ENCODE measurements at places on chromosomes 6 and 20. TPM values are rescaled to one million over a fixed set of nuclear protein-coding genes. Genes with fewer than 3 reads are reported as not detected.

GRCh38 chr6:26347699-26348098, 17.3 kb upstream of the BTN3A2 start:
- DNase-seq = no peak

DNA sequence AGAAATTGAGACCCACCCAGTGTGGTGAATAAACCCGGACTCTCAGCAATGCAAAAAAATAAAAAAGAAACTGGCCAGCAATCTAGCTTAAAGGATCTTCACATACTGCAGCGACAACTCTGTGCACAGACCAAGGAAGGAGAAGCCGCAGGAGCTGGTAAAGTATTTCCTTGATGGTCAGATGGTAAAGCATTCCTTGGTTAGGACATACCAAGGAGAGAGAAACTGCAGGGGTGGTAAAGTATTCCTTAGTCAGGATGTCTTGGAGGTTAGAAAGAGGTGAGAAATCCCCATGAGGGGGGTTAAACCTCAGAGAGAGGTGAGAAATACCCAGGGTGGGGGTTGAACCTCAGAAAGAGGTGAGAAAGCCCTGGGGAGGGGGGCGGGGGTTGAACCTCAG, 86.8 kb downstream of the PLG start:
- DNase-seq = no peak

DNA sequence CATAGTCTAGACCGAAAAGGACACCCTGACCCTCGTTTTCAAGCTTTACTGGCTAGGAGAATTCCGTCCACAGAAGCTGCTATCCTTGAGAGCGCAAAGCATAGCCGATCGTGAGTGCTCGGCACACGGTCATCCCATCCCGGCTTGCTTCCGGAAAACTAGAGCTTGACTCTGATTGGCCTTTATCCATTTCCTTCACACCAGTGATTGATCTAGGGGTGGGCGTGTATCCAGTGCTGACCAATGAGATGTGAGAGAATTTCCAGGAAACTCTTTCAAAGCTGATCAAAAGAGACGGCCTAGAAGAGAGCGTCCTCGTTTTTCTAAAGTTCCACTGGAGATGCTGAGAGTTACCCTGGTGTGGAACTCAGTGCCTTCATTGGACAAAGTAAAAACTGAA, 41.0 kb upstream of the NFATC2 start:
- no peak for DNase-seq

CNKSR3 gene
- 33.6 TPM for total RNA-seq

PLAGL2 gene
- 16.5 TPM for total RNA-seq

RAET1G gene
- not detected for total RNA-seq

DNA sequence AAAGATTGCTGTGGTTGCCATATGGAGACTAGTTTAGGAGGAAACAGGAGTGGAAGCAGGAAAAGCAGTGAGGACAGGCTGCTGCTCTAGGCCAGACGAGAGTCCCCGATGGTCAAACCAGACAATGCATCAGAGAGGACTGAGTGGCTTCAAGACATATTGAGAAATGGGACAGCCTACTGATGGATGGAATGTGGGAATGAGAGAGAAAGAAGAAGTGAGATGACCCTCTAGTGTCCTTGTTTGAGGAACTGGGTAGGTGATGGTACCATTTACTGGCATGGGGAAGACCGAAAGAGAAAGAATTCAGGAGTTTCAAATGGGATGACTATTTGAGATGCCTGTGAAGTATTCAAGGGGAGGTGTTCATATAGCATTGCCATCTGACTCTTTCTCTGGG, 111.8 kb upstream of the LAMP5 start:
- DNase-seq = no peak

OR2J3 gene
- not detected for total RNA-seq

DNA sequence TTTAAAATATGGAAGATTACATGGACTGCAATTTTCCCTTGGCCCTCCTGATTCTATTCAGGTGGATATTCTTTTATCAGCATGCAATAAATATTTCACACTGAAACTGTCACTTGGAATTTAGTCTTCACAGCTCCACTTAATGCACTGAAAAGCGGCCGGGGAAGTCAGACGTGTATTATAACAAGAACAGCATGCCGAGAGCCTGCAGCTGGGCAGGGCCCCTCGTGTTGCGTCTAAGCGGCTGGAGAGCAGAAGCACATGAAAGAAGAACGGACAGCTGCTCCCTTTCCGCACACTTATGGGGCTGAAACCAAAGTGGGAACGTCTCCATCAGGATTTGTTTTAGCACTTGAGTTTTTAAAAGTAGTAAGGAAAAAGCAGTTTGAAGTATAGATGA, 57.2 kb downstream of the LYRM4 start:
- no peak for DNase-seq

- DNase-seq = peak; percentile 79
These were observed 9.4 kb upstream of the ARMC12 start for GRCh38 chr6:35727231-35727934.

GUCA1A gene
- not detected for total RNA-seq

DNA sequence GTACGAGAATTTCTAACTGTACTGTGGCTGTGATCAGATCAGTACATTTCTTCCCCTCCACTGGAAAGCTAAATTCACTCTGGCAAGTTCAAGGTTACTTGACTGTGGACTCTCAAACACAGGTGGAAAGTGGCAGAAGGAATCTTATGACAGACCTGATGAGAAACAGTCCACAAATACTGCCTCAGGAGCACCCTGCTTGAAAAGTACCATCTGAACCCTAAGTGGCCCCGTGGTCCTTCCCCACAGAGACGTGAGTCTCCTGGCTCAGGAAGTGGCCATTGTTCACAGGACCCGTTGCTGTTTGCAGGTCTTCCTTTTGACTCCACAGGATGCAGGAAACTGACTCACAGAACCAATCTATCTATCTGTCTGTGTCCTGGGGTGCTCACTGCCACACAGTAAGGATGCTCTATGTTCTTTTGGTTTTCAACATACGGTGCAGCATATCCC, 47.5 kb upstream of the NHSL1 start:
- DNase-seq = no peak

BIRC7 gene
- 0.22 TPM for total RNA-seq

GRCh38 chr6:28810659-28811053, 113.1 kb downstream of the TRIM27 start:
- no peak for DNase-seq

PPARD gene
- total RNA-seq = 44.4 TPM

- no peak for DNase-seq
These were observed 469 bp upstream of the XRN2 start for GRCh38 chr20:21302664-21303060.

- peak; percentile 88 for DNase-seq
These were observed 14.3 kb upstream of the SPAG4 start for GRCh38 chr20:35600993-35601973.

DNA sequence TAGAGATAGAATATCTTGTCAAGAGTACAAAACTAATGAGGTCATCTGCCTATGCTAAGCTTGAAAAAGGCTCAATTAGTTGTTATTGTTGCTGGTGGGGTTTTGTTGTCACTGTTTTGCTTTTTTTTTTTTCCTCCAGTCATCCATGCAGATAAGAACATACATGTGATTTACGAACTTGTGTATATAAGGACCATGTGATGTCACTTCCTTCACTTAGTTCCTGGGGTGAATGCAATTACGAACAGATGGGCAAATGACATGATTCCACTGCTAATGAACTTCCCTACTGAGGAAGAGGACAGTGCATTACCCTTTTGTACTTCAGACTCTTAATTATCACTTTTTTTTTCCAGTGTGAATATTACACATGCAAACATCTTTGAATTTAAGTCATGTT, 1175.3 kb upstream of the GJE1 start:
- no peak for DNase-seq

POPDC3 gene
- not detected for total RNA-seq

GRCh38 chr6:32168807-32169591, 4.6 kb downstream of the EGFL8 start:
- DNase-seq = no peak

- DNase-seq = no peak
These were observed 29.0 kb upstream of the TMEM244 start for GRCh38 chr6:129890164-129890563.

DNA sequence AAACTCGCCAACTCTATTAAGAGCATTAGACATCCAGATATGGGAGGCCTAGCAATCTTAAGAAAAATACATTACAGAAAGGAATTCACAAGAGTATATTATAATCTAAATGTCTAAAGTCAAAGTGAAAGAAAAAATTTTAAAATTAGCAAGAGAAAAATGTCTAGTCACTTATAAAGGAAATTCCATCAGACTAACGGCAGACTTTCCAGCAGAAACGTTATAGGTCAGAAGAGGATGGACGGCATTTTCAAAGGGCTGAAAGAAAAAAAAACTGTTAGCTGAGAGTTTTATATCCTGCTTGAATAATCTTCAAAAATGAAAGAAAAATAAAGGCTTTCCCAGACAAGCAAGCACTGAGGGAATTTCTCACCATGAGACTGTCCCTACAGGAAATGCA, 269.0 kb downstream of the HDGFL1 start:
- no peak for DNase-seq

GRCh38 chr6:168299541-168300511, 19.8 kb downstream of the DACT2 start:
- no peak for DNase-seq

GRCh38 chr20:38121741-38122140, 43.3 kb downstream of the TGM2 start:
- DNase-seq = no peak

GOPC gene
- total RNA-seq = 26.3 TPM

NFATC2 gene
- total RNA-seq = 7.2 TPM

DNA sequence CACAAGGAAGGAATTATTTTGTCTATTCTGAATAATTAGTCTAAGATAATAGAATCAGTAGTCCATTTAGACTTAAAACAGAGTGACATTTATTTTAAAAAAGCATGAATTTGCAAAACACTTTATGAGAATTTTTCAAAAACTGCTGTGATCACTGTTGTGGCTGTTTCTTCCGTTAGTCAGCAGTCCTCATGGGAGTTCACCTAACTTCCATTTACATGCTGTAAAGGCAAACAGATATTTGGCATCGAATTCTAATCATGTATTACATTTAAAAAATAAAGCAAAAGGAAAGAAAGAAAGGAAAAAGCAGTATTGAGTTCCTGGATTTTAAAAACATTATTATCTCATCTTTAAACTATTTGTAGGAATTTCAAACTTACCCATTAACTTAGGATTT, 111.8 kb downstream of the MTHFD1L start:
- no peak for DNase-seq

PPIL6 gene
- 2.9 TPM for total RNA-seq

DNA sequence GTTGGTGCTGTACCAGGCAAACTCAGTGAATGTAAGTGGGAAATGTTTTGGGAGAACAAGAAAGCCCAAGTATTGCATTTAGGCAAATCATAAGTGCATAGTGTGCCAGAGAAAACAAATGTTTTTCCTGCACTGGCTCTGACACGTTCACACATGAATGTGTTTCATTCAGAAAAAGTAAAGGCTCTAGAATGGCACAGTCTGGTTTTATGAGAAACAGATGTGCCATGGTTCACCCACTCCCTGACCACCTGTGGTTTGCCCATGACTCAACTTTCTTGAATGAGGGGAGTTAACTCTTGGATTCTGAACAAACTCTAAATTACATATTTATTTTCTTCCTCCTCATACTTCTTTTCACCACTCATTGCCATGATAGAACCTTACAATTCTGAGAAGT, 126.9 kb downstream of the KCNQ5 start:
- no peak for DNase-seq

ETV7 gene
- 5.7 TPM for total RNA-seq

GRCh38 chr20:18662279-18663040, 74.6 kb downstream of the DTD1 start:
- DNase-seq = no peak

SCUBE3 gene
- total RNA-seq = 11.6 TPM

DNA sequence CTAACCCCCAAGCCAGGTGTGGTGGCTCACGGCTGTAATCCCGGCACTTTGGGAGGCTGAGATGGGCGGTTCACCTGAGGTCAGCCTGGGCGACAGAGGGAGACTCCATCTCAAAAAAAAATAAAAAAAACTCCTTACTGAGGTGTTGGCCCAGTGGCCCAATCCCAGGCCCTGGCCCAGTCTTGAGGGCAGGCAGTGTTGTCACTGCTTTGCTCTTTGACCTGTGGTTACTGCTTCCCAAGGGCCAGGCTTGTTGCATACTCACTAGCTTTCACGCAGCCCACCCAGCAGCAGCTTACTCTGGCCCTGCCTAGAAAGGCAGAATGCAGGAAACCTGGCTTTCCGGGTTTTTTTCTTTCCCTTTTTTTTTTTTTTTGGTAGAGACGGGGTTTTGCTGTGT, 13.2 kb downstream of the CNPY3 start:
- no peak for DNase-seq

DNA sequence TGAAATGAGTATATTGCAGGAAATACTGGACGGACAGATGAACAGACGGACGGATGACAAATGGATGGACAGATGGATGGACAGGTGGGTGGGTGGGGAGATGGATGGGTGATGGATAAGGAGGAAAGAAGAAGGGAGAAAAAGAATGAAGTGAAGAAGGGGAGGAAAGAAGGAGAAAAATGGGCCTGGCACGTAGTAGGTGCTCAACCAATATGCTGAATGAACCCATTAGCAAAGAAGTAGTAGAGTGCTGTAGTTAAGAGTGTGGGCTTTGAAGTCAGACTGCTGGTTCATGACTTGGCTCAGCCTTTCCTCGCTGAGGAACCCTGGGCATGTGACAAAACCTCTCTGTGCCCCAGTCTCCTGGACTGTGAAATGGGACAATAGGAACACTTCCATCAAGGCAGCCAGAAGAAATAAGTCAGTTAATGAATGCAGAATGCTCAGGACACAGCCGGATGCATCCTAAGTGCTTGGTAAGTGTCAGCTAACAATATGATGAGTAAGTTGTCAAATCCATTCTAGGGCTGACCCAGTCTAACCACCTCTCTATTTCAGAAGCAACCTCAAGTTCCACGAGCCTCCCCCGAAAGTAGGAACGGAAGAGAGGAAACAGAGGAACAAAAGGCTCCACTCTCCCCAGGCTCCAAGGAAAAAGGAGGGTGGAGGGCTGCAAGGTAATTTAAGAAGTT, 37.9 kb downstream of the PREX1 start:
- no peak for DNase-seq

GRCh38 chr6:51514748-51515402, 572.5 kb downstream of the PKHD1 start:
- DNase-seq = no peak

- DNase-seq = no peak
These were observed 9.1 kb downstream of the PI16 start for GRCh38 chr6:36963451-36964290.

ADAM33 gene
- total RNA-seq = 86.6 TPM

Data from mucosa of descending colon (tissue), 3 donors.